ENCODE measurements at places on chromosomes 3 and 15.

DNA sequence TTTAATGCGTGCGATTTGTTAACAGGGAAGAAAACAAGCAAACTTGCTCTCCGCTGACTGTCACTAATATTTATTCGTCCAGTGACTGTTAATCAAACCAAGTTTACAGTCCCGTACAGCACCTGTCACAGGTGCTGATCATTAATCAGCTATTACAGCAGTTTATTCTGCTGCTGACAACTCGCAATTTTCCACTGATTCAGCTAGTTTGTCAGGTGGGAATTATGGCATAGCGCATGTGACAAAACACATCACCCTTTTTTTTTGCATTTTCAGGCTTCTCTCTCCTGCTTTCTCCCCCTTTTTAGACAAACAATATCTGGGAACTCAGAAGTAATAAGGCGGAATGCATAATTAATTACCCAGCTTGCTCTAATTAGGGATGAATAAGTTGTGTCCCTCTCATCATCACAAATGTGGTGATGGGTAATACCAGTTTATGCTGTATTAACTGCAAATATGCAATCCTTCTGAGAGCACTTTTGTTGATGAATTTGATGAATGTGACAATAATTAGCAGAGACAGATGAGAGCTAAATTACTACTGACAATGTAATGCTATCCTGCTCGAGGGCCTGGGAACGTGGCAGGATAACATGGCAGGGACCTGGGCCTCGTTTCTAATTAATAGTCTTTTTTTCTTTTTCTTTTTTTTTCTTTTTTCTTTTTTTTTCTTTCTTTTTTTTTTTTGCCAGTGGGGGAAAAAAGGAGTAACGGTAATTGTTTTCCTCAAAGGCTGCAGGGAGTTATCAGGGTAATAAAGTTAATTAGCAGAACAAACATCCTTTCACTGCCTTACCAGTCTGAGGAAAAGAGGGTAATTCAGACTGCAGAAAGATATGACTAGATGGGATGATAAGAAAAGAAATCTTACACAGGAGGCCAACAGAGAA is 150.3 kb upstream of the SOX2 start:
- DNase-seq, result no peak

DNA sequence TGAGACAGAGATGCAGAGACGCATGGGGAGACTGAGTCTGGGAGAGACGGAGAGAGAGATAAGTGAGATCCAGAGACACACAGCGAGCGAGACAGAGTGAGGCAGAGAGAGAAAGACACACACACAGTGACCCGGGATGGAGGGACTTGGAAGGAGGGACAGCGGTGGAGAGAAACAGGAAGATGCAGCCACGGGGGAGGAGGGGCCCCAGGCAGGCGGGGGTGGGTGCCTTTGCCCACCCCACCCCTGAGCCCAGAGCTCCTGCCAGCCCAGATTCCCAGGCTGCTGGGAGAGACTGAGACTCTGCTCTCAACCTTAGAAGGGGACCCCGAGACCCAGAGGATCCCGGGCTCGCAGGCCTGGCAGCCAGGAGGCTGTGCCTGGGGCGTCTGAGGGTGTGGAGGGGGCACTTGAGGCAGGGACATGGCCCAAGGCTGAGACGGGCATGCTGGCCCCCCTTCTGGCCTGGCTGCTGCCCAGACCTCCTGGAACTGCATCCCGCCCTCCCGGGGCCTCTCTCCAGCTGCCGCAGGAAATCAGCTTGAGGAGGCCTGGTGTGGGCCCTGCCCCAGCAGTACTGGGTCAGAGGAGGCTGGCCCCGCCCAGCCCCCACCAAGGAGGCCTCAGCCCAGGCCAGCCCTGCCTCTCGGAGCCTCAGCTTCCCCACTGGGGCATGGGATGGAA is 18.1 kb downstream of the H1-8 start:
- DNase-seq, result peak; percentile 69

DNA sequence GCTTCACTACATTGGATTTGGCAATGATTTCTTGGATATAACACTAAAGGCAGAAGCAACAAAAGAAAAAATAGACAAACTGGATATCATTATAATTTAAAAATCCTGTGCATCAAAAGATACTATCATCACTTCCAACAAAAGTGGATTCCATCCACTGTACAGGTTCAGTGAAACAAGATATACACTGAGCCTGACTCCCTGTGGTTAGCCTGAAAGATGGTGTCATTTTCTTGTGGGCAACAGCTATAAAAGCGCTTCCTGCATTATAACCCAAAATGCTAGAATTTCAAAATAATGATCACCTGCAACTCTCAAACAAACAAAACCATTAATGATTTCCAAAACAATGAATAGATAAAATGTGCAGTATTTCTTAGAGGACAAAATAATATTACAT is 39.6 kb upstream of the TBC1D23 start:
- DNase-seq, result no peak

DNA sequence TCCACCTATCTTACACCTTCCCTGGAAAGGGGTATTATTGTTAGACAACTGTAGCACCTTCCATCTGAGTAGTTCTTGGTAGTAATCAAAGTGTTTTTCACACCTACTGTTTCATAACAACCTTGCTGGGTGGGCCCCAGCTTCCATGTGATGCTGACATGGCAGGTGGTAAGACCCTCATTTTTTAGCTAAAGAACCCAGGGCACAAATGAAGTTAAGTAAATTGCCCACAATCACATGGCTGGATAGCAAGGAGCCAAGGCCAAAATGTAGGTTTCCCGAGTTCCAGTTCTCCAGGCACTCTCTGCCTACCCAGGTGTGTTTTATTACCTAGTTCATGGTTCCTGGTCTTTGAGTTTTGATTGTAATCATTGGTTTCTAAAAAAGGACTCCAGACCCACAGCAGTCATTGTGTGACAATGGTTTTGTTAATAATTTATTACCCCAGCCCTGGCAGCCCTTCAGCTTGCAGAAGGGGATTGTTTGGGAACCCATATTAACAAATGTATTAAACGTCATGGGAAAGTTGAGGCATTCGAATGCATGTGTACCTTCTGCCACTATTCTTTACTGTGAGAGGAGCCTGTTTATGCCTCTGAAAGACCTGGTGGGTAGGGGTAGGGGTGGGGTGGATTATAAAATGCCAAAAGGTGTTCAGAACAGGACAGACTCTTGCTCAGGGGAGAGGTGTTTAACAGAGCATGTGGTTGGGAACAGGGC is 222.2 kb upstream of the BHLHE40 start:
- no peak for DNase-seq

DNA sequence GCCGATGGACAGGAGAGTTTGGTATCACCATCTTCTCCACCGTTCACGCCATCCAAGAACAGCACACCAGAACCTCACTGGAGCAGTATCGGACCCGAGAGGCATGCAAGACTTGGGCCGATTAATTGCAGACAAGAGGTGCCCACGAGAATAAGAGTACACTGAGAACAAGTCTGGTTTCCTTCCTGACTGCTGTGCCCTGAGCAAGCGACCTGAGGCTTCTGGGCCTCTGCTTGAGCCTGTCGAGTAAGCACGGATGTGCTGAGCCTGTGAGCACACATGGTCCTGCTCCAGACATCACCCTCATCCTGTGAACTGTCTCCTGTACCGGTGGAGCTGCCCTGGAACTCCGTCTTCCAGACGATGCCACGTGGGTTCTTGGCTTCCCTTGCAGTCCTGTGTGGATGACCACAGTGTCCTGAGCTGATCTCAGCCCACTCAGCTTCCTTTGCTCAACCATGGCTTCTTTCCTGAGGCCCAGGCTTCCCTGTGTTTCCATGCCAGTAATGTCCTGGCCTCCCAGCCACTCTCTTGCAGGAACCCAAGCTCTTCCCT is 34.3 kb upstream of the SNRPA1 start:
- DNase-seq, result no peak

GRCh38 chr15:70870051-70870450 is 16.1 kb upstream of the LARP6 start:
- peak; percentile 91 for DNase-seq

DNA sequence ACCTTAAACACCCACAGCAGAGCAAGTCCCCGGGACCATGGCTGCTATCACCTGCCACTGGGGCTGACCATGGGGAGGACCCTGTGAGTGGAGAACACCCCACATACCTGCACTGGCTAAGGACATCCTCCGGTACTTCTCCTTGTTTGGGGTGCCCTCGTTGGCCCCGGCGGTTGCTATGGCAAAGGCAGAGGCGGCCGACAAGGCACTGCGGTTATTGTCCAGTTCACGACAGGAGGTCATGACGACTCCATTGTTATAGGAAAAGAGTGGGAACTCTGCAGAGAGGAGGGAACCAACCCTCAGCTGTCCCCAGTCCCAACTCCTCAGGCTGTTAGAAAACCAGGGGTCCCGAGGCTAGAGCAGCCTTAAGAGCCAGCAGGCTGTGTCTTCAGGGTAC is 54.8 kb upstream of the CTSH start:
- DNase-seq, result no peak

GRCh38 chr15:28075573-28075972 is 23.5 kb downstream of the OCA2 start:
- no peak for DNase-seq

DNA sequence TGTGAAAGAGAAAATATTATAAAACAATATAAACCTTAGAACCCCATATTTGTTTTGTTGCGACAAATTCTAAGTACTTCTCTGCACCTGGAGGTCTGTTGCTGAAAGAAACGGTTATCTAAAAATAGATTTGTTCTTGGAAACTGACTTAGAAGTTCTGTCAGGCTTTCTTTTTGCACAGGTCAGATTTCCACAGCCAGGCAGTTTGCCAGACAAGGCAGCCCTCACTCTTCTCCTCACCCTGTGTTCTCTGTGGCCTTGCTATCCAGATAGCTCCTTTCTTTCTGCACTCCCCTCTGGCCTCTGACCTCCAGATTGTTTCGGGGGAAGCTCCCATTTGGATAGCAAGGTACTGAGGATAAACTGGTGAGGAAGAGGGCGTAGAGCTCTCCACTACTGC is 413.3 kb upstream of the ONECUT1 start:
- no peak for DNase-seq

DNA sequence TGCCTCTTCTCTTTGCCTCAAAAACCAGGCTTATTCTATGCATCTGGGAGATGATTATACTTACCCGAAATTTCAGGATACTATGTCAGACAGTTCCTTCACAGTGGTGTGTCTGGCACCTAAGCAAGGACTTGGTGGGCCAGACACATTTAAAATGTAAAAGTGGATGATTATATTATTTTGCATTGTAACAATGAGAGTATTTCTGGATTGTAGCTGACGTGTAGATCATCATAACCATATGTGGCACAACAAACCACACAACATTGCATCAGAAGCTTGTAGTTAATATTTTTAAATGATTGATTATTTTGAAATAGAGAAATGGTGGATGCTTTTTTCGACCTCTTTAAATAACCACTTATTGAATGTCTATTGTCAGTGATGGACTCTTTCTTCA is 109.0 kb downstream of the TIGIT start:
- no peak for DNase-seq

DNA sequence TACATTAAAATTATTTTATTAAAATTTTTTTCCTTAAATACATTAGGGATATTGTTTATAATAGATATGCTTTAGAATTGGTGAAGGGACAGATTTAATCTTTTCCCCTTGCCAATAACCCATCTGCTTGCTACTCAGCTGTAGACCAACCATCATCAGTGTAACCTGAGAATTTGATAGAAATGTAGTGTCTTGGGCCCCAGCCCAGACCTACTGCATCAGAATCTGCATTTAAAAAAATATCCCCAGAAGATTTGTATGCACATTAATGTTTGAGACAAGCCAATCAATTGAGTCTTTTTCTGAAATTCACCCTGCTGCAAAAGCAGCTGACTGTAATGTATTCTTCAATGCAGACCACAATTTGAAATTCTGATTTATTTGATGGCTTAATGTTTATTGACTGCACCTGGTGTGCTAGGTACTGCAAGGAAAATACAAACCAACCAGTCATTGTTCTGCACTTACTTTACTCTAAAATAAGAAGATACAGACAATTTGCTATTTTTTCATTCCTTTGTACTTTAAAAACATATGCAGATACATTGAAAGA is 190.7 kb upstream of the SGO1 start:
- DNase-seq, result no peak

- no peak for DNase-seq
Observed at GRCh38 chr15:23033979-23034378, 5.4 kb downstream of the TUBGCP5 start.

DNA sequence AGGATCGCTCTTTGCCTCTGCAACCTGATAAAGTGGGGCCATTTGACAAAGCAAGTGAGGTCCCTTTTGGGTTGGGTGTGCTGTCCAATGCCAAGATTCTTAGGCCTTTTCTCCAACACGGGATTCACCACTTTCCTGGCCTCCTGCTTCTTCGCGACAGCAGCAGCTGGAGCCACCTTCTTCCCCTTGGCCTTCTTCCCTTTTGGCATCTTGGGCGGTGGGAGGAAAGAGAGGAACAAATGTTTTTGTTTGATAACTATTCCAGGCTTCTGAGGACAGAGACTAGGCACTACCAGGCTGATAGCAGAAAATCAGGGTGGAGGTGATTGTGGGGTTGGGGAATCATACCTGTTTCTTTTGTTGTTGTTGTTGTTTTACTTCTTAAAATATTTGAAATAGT is 30.0 kb upstream of the FAM81A start:
- DNase-seq, result no peak

DNA sequence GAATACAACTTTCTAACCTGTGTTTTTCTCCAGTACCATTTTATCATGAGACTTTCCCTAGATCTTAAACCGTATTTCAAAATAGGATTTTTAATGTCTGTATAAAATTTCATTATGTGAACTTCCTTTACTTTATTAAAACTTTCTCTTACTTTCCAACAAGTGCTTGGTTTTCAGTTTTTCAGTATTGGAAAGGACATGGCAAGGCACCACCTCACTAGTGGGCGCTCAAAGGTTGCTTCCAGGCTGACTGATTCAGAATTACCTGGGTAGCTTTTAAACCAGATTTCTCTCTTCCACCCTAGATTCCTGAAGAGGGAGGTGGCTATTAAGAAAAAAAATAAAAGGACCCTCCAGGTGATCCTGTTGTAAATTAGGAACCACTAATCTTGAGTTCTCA is 236.6 kb downstream of the SOX2 start:
- DNase-seq, result no peak

DNA sequence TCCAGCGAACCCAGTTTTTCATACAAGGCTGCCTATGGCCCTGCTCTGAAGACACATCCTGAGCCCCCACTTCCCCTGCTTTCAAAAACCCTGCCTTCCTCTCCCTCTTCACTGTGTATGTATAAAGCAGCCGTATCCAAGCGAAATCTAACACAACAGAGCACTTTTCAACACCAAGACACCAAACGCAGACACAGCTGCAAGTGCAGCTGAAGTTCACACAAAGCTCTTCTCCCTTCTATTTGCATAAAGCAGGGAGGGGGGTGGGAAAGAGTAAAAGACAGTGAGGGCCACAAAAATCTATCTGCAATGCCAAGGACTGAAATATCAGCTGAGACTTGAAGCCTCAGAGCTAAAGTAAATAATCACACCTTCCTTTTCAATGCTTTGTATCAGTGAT is 35.1 kb upstream of the CSPG5 start:
- no peak for DNase-seq

DNA sequence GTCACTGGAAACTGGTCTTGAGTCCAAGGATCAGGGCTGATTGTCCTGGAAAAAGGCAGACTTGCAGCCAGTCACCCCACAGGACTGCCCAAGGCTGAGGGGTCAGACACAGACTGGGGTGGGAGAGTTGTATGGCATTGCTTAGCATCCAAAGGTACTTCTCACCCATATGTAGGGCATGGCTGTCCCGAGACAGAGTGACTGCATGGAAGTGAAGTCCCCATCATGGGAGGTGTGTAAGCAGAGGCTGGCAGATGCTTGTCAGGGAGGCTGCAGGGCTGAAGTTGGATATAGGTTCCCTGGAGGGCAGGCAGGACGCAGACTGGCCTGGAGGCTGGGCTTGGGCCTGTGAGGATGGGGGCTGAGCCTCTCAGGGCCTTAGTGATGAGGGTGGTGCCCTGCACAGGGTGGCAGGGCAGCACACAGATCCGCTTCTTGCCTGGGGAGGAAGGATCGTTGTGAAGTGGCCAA is 31.1 kb downstream of the PSTPIP1 start:
- no peak for DNase-seq

GRCh38 chr3:126745760-126746394 is 41.8 kb downstream of the CHCHD6 start:
- DNase-seq, result no peak

Measured in fibroblast of skin of right biceps (primary cell).